Breast epithelium (tissue), 4 donors: ENCODE measurements at places on chromosomes 7 and 10. TPM values are rescaled to one million over a fixed set of nuclear protein-coding genes. Genes with fewer than 3 reads are reported as not detected.

IL2RA gene
- 0.33 TPM for total RNA-seq

PKD2L1 gene
- not detected for total RNA-seq

MYL10 gene
- not detected for total RNA-seq

POLR2J3 gene
- total RNA-seq, result 15.1 TPM

PCDH15 gene
- not detected for total RNA-seq

CTAGE15 gene
- total RNA-seq, result 9.7 TPM

LIPF gene
- not detected for total RNA-seq

LSM5 gene
- total RNA-seq, result 19.8 TPM

CALML5 gene
- total RNA-seq, result 31.1 TPM

ING3 gene
- total RNA-seq, result 19.0 TPM

UTF1 gene
- total RNA-seq, result not detected

OR9A2 gene
- not detected for total RNA-seq

HECW1 gene
- total RNA-seq, result 0.48 TPM

SPACDR gene
- not detected for total RNA-seq

ZNF398 gene
- total RNA-seq, result 22.9 TPM

INHBA gene
- 0.64 TPM for total RNA-seq

OIT3 gene
- total RNA-seq, result not detected

SFRP5 gene
- total RNA-seq, result 1.8 TPM

TAS2R41 gene
- not detected for total RNA-seq

PTPN20 gene
- 0.64 TPM for total RNA-seq

CCL24 gene
- not detected for total RNA-seq

KRIT1 gene
- total RNA-seq, result 64.6 TPM

HOXA9 gene
- total RNA-seq, result 18.4 TPM

CFTR gene
- 16.4 TPM for total RNA-seq

PHKG1 gene
- total RNA-seq, result 2.8 TPM

OR13A1 gene
- 0.33 TPM for total RNA-seq

FGFBP3 gene
- total RNA-seq, result 0.59 TPM
